ENCODE measurements at places on chromosomes 7 and 10.
A peak's percentile ranks its signal among the peaks of the same experiment; 100 is the strongest.

- DNase-seq = no peak
Observed at GRCh38 chr10:60138842-60139241, 232.5 kb upstream of the CCDC6 start.

DNA sequence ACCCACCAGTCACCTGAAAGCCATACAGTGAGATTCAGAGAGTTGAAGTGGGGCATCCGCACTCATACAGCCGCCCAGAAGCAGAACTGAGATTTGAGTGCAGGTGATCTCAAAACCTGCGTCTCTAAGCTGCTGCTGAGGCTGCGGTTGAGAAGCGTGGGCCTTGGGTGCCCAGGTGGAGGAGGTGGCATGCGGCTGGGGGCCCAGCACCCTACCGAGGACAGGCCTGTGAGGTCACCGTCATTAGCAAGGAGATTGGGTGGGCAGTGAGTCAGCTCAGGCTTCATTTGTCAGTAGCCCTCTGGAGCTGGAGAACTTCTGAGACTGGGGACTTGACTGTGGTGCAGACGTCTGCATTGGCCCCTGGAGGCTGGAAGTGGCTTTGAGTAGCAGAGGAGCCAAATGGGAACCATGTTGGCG lies 29.8 kb downstream of the ZMIZ1 start:
- no peak for DNase-seq

DNA sequence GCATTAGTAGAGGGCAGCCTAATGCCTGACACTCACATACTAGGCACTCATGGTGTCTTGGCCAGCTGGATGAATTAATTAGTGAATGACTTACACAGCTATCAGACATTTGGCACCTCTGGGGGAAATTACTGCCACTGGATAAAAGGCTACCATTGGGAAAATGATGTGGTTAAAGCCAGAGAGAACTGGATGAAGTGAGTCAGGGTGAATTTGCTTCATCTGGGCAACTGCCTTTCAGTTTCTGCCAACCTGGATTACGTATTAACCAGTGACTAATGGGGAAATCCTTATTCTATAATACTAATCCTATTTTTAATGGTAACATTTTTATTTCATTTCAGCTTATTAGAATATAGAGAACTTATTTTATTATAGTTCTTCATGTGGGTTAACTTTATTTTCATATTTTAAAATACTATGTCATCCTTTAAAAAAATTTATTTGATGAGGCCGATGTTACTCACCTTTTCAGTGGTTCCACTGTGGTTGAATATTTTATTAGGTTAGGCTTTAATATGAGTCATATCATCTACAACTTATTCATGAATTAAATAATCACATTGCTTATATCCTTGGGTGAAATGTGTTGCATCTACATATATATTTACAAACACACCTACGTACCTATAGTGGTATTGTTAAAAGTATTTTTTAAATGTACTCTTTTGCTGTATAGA lies 85.6 kb upstream of the CAPZA2 start:
- peak; percentile 48 for DNase-seq

DNA sequence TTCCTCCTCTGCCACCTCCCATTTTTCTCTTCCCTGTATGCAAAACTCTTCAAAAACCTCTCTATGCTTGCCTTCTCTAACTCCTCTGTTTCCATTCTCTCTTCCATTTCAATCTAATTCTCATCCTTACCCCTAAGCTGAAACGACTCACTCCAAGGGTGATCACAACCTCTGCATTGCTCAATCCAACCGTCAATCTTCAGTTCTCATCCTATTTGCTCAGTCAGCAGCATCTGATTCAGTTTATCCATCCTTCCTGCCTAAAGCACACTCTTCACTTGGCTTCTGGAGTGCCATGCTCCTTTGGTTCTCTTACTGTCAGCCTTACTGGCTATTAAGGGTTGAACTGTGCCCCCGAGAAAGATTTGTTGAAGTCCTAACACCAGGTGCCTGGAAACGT lies 163.5 kb upstream of the NEBL start:
- no peak for DNase-seq

- DNase-seq = peak; percentile 83
Observed at GRCh38 chr10:44310762-44311562, 73.9 kb downstream of the CXCL12 start.

- no peak for DNase-seq
Observed at GRCh38 chr7:95045236-95045923, 138.0 kb downstream of the PPP1R9A start.

GRCh38 chr7:55432506-55432905 lies 67.4 kb downstream of the LANCL2 start:
- no peak for DNase-seq

DNA sequence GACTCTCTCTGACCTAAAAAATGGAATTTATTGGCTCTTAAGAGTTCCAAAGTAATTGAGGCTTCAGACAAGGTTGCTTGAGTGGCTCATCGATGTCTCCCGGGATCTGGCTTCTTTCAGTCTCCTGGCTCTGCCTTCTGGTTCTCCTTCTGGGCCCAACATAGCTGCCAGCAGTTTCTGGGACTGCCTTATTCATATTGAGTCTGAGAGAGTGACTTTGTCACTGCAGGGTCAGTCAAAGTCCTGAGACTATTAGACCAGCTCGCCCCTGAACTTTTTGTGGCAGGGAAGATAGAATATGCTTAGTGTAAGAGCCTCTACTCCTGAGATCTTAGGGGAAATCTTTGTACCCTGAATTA lies 94.0 kb downstream of the MMRN2 start:
- DNase-seq = no peak

DNA sequence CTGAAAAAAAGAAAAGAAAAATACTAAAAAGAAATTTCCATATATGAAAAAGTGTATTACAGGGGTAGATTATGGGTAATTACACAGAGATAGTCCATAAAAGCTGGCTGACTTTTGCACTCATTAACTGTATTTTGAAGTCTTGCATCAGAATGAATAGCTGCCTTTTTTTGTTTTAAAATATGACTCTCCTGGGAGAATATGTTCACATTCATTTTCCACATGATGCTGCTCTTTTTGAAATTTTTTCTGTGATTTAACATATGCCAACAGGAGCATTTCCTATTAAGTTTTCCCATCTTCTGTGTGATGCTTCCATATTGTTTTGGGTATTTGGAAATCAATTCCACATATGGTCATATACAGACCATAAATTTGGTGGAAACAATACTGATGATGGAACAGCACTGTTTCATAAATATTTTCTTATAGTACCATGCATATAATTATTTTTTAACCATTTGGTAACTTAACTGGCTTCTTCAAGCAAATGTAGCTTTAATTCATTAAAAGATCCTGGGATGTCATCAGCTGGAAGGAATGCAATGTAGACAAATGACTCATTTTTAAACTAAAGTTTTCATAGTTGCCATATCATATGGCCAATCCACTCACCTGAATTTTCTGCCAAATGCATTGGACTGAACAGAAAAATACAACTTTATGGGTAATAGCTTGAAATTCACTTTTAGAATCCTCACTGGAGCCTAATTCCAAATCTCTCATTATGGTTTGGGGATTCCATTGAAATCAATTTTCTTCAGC lies 313.9 kb upstream of the GLI3 start:
- DNase-seq = no peak

GRCh38 chr7:6271060-6271658 lies 1.3 kb downstream of the CYTH3 start:
- DNase-seq = peak; percentile 35

DNA sequence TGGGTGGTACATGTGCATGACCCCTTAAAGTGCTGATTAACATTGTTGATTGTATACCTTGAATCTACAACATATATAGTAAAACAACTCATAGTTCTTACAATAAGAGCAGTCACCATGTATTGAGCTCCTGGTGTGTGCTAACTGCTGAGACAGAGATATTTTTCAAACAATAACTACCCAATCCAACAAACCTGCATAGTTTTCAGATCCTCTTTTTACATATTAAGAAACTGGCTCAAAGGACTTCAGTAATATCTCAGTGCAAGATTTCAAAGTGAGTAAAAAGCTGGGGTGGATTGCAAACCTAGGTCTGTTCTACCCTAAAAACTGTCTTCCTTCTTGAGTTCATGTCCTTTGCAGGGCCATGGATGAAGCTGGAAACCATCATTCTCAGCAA lies 272.2 kb downstream of the SNX13 start:
- DNase-seq = no peak

DNA sequence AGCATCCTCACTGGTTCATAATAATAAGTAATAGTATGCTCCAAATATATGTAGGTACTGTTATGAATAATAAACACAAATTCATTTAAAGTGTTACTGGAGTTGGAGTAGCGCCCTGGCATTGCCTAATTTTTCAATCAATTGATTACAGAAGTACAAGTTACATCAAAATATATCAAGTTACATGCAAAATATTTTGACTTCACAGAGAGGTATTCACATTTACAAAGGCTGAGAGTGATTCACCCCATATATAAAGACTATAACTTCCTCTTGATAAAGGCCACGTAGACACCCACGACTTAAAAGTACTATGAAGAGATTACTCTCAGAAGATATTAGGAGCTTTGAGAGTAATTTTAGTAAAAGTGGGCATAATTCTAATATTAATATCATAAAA lies 13.6 kb upstream of the COL17A1 start:
- no peak for DNase-seq

DNA sequence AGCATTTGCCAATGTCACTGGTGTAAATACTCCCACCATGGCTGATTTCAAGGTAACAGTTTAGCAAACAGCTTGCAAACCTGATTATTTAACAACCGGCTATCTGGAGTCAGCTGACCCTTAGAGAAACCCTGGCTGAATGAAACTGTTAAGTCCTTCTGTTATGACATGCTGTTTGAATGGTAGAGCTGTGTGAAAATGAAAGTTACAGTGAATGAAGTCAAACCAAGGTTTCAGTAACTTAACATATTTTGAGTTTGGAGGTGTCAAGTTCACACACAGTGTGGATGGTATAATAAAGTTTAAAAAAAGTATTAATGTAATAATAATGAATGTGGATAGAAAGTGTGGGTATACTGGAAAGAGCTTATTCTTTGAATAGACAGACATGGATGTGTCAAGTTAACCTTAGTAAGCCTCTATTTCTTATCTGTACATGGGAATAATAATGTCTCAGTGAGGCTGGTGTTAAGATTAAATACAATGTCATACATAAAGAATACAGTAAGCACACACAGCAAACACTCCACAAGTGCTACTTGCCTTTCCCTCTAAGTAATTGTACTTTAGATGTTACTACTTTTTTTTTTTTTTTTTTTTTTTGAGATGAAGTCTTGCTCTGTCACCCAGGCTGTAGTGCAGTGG lies 150.4 kb downstream of the TAX1BP1 start:
- no peak for DNase-seq

All from breast epithelium (tissue), 4 donors.